Keratinocyte (primary cell): ENCODE measurements at places on chromosomes 16 and 17. TPM values are rescaled to one million over a fixed set of nuclear protein-coding genes. Genes with fewer than 3 reads are reported as not detected.
A peak's percentile ranks its signal among the peaks of the same experiment; 100 is the strongest.

CD300LG gene
- not detected in 3 replicates for polyA plus RNA-seq

SEPTIN12 gene
- polyA plus RNA-seq, result not detected in 3 replicates

TBC1D3B gene
- 0.71 to 2.0 TPM (median 0.71 TPM) in 3 replicates for polyA plus RNA-seq

DNA sequence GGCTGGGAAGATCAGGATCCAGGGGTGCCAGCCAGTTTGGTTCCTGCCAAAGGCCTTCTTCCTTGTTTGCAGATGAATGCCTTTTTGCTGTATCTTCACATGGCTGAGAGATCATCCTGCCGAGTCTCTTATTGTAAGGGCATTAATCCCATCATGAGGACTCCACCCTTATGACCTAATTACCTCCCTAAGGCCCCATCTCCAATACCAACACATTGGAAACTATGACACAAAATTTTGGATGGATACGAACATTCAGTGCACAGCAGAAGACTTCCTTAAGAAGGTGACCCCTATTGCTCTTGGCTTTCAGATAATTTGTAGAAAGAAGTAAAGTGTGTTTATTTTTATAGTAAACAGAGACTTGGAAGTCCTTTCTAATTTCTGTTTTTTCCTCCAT, 1164.7 kb upstream of the CDH8 start:
- H3K4me1 ChIP-seq, result no peaks in the 10 kb centered on the region
- DNase-seq, result no peak
- no peaks in the 10 kb centered on the region for H3K27me3 ChIP-seq
- H3K36me3 ChIP-seq, result no peaks in the 10 kb centered on the region

GRCh38 chr17:38852771-38853291, 690 bp downstream of the RPL23 start:
- peak overlapping the region; percentile 90 for H3K27ac ChIP-seq
- H3K4me1 ChIP-seq, result peaks cover 30% of the 10 kb centered on the region
- H3K27me3 ChIP-seq, result no peaks in the 10 kb centered on the region
- DNase-seq, result no peak
- H3K36me3 ChIP-seq, result peaks cover 45% of the 10 kb centered on the region
- peak overlapping the region; percentile 100 for H3K4me3 ChIP-seq

DNA sequence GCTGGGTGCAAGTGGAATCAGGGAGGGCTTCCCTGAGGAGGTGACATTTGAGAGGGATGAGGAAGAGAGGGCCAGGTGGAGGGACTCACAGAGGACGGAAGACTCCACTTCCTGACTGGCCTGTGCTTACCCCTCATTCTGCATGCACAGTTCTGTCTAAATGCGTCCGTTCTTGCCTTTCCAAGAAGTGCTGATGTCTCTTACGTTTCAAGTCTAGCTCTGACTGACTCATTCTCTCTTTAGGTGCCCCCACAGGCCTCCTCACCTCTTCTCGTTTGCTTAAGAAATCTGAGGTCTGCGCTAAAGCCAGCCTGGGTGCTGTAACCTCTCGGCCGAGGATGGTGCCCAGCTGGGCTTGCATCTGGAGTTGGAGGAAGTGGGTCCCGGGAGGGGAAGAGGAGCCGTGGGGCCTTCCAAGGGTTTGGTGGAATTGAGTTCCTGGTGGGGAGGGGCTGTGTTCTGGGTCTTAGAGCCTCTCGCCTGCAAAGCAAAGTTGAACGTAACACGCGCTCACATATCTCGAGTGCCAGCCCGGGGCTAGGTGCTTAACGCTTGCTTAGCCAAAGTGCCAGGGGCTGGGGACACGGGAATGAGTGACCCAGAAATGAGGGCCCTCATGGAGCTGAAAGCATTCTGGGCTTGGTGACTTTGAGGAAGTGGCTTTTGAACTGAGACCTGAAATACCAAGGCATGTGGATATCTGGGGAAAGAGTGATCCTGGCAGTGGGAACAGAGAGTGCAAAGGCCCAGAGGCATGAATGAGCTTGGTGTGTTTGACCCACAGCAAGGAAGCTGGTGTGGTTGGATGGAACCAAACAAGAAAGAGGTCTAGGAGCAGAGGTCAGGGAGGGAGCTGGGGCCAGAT, 4.8 kb downstream of the IL4R start:
- peak; percentile 84 for DNase-seq
- H3K27ac ChIP-seq, result peak overlapping the region; percentile 90
- H3K27me3 ChIP-seq, result no peaks in the 10 kb centered on the region
- no peak overlapping the region for H3K4me3 ChIP-seq
- H3K4me1 ChIP-seq, result peaks cover 79% of the 10 kb centered on the region
- no peaks in the 10 kb centered on the region for H3K36me3 ChIP-seq

DNA sequence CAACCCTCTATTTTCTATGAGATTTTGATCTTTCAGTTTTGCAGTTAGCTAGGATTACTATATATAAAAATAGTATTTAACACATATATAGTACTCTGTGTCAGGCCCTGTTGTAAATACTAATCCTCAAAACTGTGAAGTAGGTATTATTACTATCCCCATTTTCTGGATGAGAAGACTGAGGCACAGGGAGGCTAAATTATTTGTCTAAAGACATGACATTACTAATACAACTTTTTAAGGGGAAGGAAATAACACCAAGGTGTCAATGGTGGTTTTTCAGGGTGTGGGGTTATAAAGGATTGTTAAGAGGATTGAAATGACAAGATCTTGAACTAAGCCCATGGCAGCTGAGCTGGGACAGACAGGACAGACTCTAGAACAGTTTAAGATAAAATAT, 4.1 kb upstream of the WSB1 start:
- no peak overlapping the region for H3K27ac ChIP-seq
- no peak overlapping the region for H3K4me3 ChIP-seq
- peaks cover 6% of the 10 kb centered on the region for H3K4me1 ChIP-seq
- no peak for DNase-seq
- no peaks in the 10 kb centered on the region for H3K27me3 ChIP-seq

DNA sequence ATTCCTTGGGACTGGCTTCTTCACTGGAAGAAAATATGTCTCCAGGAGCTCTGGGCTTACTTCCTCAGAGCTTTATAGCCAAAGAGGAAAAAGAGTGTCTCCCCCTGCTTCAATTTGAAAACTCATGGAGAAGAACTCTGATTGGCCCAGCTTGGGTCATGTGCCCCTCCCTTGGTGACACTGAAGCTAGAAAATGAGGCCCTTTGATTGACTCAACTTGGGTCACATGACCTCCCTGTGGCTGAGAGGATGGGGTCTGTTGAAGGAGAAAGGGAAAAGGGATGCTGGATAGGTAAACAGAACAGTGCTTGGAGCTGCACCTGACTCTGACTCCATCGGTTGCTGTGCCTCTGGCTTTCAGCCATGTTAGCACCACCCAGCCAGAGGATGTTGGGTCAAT, 70.6 kb upstream of the KSR1 start:
- H3K27me3 ChIP-seq, result no peaks in the 10 kb centered on the region
- H3K4me3 ChIP-seq, result no peak overlapping the region
- DNase-seq, result no peak
- H3K27ac ChIP-seq, result no peak overlapping the region

- H3K27me3 ChIP-seq, result no peaks in the 10 kb centered on the region
- H3K4me3 ChIP-seq, result no peak overlapping the region
- no peak for DNase-seq
- no peaks in the 10 kb centered on the region for H3K36me3 ChIP-seq
- peaks cover 36% of the 10 kb centered on the region for H3K4me1 ChIP-seq
Measured at GRCh38 chr17:28404812-28405570, 1.0 kb downstream of the SLC46A1 start.

GRCh38 chr16:64469906-64470702, 651.8 kb downstream of the CDH11 start:
- no peaks in the 10 kb centered on the region for H3K4me1 ChIP-seq
- H3K27ac ChIP-seq, result no peak overlapping the region
- H3K27me3 ChIP-seq, result no peaks in the 10 kb centered on the region
- no peak for DNase-seq
- no peak overlapping the region for H3K4me3 ChIP-seq

DNA sequence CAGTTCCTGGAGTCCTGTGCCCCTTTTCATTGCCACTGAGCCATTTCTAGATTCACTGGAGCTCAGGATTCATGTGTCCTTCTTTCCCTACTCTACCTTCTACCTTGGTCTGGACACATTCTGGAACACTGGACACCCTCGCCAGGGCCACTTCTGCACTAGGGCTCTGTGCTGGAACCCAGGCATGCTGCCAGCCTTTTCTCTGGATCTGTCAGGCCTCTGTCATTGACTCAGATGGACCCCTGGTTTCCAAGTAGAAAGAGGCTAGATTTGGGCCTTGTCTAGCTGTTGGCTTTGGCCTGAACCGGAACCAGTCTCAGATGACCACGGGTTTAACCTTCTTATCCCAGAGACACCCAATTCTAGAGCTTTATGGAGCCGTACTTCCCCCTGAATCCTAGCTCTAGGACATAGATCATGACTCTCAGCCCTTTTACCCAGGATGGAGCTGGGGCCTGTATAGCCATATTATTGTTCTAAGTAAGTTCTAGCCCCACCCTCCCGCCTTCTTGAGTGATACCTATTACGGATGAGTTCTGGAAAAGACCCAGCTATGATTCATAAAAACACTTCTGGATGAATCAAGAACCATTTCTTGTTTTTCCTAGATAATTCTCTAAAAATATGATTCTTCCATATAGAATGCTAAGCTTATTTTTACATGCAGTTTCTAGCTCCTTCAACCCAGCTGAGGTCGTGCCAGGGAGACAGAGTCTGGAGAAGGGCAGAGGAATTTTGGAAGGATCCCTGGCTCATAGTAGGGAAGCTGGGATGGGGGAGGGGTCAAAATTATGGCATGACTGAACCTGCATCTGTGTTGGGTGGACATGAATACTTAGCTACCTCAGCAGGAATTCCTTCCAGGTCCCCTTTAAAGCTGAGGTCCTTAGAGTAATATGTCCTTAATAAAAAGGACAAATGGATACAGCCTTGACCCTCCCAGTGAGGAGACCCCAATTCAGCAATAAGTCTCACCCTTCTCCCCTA, 1.1 kb upstream of the CHRNB1 start:
- H3K4me3 ChIP-seq, result peak overlapping the region; percentile 2
- peaks cover 8% of the 10 kb centered on the region for H3K36me3 ChIP-seq
- no peak for DNase-seq
- H3K27ac ChIP-seq, result peak overlapping the region; percentile 74
- no peaks in the 10 kb centered on the region for H3K27me3 ChIP-seq
- H3K4me1 ChIP-seq, result peaks cover 54% of the 10 kb centered on the region
